ENCODE measurements at places on chromosomes 7 and 10.
A peak's percentile ranks its signal among the peaks of the same experiment; 100 is the strongest.

DNA sequence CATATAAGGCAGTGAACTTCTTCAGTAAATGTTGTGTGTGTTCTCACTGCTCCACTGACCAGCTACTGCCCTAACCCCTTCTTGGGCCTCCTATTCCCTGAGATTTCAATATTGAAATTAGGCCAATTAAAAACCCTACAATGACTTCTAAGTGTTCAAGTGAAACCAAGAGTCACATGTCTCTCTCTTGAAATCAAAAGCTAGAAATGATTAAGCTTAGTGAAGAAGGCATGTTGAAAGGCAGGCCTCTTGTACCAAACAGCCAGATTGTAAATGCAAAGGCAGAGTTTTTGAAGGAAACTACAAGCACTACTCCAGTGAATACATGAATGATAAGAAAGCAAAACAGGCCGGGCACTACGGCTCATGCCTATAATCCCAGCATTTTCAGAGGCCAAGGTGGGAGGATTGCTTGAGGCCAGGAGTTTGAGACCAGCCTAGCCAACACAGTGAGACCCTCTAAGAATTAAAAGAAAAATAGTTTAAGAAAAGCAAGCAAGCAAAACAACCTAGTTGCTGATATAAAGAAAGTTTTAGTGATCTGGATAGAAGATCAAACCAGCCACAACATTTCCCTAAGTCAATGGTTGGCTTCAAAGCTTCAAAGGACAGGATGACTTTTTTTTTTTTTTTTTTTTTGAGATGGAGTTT, 22.3 kb downstream of the BRAF start:
- DNase-seq = no peak

- DNase-seq = no peak
Measured at GRCh38 chr10:78249690-78250089, 216.0 kb downstream of the RPS24 start.

- DNase-seq = no peak
Measured at GRCh38 chr7:115672024-115672423, 358.5 kb downstream of the TFEC start.

GRCh38 chr7:117448655-117449054, 21.4 kb upstream of the ASZ1 start:
- no peak for DNase-seq

- DNase-seq = no peak
Measured at GRCh38 chr10:61223576-61223975, 229.6 kb downstream of the TMEM26 start.

GRCh38 chr7:11327633-11328032, 354.0 kb downstream of the PHF14 start:
- no peak for DNase-seq

GRCh38 chr10:47098964-47099363, 187.7 kb downstream of the PTPN20 start:
- no peak for DNase-seq

DNA sequence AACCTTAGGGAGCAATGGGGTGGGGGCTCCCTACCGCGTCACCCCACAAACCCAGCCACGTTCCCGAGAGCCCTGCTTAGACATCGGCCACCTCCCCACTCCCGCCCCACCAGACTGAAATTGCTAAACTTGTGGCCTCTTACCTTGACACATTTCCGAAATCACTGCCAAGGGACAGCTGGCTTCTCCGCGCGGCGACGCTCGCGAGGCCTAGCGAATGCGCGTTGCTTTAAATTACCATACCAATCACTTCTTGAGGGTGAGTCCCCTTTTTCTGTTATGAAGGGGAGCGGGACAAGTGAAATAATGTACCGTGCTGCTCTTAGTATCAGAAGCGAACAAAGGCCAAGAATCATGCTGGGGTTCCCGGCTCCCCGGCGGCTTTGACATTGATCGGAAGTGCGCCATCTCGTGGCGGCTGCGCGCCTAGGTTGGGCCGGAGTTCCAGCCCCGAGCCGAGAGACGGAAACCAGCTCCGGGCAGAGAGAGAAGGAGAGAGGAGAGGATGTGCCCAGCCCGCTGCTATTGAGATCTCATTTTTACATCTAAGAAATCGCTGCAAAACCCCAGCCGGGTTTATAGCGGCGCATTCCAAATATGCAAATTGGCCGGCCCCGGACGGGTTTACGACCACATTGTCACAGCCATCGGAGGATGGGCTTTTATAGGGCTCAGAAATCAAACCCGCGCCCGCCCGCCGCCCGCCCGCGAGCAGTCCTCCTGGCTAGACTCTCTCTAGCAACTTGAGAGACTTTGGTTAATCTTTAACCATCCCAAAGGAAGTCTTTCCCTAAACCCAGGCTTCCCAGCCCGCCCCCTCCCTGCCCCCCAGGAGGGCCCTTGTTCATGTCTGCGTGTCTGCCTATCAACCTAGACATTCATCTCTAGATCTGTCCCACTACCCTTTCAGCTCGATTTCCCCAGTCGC, 5.3 kb downstream of the HOXA11 start:
- DNase-seq = peak; percentile 75

- no peak for DNase-seq
Measured at GRCh38 chr7:80619741-80620140, 18.7 kb upstream of the CD36 start.

Data from activated CD4-positive, CD25-positive, alpha-beta regulatory T cell treated with anti-CD3 and anti-CD28 coated beads, Interleukin-2, amount 50 U/mL, for 72 hours (primary cell).